ENCODE measurements at places on chromosomes 1 and 21.

DNA sequence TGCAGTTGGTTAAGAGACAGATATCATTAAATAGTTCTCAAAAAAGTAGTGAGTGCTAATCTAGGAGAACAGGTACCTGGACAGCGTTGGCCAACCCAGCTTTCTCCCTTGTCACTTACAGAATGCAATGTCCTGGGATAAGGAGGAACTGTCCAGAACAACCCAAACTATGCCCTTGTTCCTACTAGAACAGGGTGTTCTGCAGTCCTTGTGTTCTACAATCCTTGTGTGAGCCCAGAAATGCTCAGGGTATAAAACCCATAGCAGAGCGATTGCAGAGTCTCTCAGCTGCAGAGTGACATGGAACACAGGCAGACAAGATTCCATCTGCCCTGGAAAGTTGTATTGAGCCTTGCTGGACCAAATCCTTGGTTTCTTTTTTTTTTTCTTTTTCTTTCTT is 83.5 kb upstream of the VANGL1 start:
- no peak for DNase-seq

- DNase-seq, result no peak
Observed at GRCh38 chr1:159266832-159267231, 35.3 kb upstream of the FCER1A start.

DNA sequence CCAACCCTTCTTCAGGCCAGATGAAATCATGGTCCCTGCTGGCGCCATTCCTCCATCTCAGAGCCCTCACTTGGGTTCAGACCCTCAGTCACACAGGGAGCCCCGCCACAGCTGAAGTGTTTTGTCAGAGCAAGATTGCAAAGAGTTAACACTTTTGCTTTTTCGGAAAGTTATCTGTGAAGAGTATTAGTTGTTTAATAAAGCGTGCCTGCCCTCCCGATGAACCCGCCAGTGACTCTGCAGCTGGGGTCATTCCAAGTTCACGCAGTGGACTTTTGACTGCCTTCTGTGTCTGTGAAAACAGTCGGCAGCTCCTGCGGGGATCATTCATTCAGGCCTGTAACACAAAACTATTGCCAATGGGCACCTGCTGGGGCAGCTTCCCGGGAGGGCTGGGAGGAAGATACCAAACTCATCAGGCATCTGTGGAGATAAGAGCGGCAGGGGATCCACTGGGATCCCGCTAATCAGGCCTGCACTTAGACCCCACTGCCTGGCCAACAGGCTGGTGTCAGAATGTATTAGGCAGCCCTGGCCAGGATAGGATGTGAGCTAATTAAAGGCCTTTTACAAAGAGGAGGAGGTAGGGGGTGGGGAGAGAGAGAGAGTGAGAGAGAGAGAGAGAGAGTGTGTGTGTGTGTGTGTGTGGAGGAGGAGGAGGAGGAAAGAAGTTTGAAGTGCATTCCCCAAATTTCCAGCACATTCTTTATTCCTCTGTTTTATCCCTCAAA is 184.5 kb downstream of the DHRS3 start:
- no peak for DNase-seq

DNA sequence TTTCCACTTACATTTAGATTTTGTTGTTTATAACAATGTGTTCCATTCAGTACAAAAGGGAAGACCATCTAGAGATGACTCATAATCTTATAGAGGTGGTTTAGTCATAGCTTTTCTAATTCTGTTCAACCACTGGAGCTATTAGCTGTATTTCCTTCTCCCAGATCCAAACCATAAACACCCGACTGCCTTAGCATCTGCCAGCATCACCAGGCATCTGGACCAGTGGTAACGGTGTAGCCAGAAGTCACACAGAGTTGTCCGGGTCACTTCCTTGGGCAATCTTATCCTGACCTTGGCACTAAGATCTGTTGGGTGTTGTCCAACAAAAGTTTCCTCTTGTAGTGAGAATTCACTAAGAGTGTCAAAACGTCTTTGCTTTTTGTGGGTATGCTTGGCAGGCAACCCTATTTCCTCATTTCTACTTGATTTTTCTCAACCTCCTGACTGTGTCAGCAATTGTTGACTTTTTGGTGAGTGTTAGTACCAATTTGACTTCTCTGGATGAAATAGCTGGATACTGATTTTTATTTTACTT is 372.1 kb upstream of the B3GALT2 start:
- no peak for DNase-seq

DNA sequence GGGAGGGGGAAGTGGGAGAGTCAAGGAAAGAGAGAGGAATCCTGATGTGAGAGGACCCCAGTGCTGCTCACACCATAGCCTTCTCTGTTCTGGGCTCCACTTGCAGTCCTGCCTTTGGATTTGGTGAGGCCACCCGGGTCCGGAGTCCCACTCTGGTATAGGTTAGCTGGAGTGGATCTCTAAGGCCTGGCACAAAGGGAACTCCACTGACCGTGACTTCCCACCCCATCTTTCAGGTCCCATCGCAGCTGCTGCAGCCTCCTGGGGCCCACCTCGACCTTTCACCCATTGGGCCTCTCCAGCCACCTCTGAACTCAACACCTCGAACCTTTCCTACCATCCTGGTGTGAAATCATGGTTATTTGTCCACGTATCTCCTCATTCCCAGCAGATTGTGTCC is 324.4 kb downstream of the MATN1 start:
- DNase-seq, result no peak

DNA sequence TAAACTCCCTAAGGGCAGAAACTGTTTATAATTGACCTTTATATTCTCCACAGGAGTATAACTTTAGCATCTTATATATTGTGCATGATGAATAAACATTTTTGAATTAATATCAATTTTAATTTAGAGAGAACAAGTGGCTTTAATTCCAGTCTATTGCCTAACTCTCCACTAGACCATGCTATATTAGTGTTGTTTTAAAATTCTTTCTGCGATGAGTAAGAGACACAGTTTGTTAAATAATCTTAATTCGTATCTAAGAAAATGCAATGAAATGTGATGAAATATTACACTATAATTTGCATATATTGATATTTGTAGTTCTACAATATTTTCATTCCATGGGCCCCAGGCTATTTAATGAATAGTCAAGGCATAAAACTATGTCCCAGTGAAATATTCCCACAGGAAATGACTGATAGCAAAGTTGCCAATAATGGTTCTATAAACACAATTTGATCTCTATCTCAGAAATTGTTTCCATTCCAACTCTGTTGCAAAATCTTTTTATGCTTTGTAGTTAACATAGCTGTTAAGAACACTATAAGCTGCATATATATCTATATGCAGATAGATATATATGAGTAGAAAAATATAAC is 2.9 kb upstream of the SYDE2 start:
- DNase-seq, result no peak

- no peak for DNase-seq
Observed at GRCh38 chr21:31103571-31104265, 65.4 kb upstream of the KRTAP19-8 start.

DNA sequence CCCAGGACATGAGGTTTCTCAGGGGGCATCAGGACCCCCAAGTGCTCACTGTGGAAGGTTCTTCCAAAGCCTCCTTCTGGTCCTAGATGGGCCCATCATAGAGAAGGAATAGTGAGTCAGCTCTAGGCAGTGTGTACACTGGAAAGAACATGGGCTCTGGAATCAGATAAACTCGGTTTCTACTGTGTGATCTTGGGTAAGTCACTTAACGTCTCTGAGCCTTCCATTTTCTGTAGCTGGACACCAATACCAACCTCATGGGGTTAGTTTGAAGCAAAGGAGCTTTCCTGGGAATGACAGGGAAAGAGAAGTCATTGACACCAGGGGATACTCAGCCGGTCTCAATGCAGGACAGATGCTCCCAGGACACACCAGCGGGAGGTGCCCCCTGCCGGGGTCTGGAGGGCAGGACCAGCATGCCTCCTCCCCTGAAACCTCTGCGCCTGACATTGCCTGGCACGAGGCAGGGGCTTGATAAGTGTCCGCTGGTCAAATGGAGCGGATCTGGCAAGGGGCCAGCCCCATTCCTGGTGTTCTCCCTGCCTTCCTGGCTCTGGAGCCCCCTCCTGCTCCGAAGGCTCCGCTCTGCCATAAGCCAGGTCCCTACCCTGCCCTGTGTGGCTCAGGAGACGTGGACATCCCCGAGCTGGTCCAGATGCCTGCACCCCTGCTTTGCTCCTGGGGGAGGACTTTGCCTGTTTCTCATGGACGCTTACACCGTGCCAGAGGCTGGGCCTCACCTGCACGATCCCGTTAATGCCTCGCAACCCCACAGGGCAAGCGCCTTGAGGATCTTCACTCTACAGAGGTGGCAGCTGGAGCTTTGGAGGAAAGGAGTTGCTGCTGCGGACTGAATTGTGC is 52.8 kb downstream of the EDN2 start:
- DNase-seq, result no peak

DNA sequence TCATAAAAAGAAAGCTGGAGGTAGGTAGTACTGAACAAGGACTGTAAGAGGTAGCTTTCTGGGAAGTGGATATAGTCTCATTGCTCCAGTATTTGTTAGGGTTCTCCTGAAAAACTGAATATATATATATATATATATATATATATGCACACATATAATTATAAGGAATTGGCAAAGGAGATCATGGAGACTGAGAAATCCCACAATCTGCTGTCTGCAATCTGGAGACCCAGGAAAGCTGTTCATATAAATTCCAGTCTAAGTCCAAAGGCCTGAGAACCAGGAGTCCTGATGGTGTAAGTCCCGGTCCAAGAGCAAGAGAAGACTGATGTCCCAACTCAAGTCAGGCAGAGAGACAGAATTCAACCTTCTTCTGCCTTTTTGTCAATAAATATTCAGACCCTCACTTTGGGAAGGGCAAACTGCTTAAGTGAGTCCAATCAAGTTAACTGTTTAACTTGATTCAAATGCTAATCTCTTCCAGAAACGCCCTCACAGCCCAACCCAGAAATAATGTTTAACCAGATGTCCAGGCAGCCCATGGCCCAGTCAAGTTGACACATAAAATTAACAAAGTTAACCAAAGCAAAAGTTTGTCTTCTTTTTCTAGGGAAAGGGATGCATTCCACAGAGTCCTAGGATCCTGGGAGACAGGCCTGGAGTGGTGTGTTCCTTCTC is 225.3 kb upstream of the KAZN start:
- DNase-seq, result no peak

DNA sequence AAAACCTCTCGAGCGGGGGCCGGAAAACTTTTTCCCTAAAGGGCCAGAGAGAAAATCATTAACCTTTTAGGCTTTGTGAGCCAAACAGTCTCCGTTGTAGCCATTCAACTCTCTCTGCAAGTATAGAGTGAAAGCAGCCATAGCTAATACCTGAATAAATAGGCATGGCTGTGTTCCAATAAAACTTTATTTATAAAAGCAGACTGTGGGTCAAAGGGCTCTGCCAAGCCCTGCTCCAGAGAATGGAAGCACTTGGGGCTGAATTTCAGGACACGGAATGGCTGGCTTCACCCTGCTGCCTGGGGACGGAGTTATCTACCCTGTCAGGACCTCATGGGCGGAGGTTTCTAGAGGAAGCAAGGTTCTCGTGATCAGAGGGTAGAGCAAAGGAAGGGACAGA is 92.7 kb downstream of the CASZ1 start:
- DNase-seq, result no peak

GRCh38 chr1:164635803-164636731 is 77.1 kb downstream of the PBX1 start:
- no peak for DNase-seq

- no peak for DNase-seq
Observed at GRCh38 chr1:68111519-68112436, 61.4 kb upstream of the DIRAS3 start.

- no peak for DNase-seq
Observed at GRCh38 chr21:46356005-46356338, 32.0 kb downstream of the PCNT start.

DNA sequence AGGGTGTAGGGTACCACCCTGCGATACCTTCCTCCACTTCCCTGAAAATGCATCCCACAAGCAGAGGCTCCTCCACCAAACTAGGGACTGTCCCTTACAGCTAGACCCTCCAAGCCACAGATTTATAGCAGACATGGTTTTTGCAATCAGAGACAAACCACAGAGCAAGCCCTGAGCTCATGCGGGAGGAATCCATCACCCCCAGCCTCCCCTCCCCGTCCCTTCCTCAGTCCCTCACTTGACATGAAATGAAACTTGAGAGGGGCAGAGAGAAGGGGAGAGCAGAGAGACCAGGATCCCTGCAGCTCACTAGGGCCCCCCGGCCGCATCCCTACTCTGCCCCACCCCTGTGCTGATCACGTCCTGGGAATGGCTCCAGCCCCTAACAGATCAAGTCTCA is 94.9 kb downstream of the MRPL37 start:
- DNase-seq, result no peak

DNA sequence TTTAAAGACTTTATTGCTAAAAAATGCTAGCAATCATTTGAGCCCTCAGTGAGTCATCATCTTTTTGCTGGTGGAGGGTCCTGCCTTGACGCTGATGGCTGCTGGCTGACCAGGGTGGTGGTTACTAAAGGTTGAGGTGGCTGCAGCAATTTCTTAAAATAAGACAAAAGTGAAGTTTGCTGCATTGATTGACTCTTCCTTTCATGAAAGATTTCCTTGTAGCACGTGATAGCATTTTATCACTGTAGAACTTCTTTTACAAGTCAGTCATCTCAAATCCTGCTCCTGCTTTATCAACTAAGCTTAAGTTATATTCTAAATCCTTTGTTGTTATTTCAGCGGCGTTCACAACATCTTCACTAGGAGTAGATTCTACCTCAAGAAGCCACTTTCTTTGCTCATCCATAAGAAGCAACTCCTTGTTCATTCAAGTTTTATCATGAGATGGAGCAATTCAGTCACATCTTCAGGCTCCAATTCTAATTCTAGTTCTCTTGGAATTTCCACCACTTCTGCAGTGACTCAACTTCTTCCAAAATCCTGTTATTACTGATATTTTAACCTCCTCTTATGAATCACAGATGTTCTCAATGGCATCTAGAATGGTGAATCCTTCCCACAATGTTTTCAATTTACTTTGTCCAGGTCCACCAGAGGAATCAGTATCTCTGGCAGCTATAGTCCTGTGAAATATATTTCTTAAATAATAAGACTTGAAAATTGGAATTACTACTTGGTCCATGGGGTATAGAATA is 17.6 kb upstream of the RGS1 start:
- DNase-seq, result no peak

DNA sequence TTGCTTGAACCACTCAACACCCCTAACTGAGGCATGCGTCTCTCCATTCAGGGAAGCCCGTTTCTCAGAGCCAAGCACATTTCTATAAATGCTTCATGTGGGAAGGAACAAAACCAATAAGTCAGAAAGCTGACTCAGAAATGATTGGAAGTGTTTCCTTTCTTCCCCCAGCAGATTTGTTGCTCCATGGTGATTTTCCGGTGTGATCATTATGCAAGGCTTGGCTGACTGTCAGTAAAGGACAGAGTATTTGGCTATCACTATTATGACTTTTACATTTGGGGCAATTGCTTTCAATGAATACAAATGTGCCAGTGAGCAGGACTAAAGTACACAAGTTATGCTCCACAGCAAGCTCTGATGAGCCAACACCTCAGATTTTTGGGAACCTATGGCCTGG is 53.3 kb upstream of the ZC3H11B start:
- no peak for DNase-seq

- no peak for DNase-seq
Observed at GRCh38 chr1:154962156-154962749, 671 bp upstream of the PYGO2 start.

GRCh38 chr21:24259241-24259640 is 1348.0 kb downstream of the MRPL39 start:
- DNase-seq, result no peak

- no peak for DNase-seq
Observed at GRCh38 chr1:234288946-234289345, 84.3 kb upstream of the COA6 start.
